Caki2 (cell line): ENCODE measurements at places on chromosomes 6 and 20. TPM values are rescaled to one million over a fixed set of nuclear protein-coding genes. Genes with fewer than 3 reads are reported as not detected.

- no peak for DNase-seq
Measured at GRCh38 chr20:35648836-35649235, 15.9 kb downstream of the CPNE1 start.

DNA sequence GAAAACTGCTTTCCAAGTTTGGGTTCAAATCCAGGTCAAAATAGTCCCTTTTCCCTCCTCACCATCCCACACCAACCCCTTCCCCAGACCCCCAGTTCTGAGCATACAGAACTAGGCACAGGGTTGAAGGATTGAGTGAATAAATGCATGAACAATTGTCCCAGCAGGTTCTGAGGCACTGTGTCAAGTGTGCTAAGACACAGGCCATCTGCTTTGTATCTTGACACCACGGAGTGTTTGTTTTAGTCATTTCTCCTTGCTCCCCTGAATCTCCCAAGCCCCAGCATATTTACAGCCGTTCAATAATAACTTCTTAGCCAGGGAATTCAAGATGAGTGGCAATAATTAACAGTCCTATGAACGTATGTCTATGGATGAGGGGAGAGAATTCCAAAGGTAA lies 102.8 kb upstream of the JARID2 start:
- DNase-seq = no peak

DNA sequence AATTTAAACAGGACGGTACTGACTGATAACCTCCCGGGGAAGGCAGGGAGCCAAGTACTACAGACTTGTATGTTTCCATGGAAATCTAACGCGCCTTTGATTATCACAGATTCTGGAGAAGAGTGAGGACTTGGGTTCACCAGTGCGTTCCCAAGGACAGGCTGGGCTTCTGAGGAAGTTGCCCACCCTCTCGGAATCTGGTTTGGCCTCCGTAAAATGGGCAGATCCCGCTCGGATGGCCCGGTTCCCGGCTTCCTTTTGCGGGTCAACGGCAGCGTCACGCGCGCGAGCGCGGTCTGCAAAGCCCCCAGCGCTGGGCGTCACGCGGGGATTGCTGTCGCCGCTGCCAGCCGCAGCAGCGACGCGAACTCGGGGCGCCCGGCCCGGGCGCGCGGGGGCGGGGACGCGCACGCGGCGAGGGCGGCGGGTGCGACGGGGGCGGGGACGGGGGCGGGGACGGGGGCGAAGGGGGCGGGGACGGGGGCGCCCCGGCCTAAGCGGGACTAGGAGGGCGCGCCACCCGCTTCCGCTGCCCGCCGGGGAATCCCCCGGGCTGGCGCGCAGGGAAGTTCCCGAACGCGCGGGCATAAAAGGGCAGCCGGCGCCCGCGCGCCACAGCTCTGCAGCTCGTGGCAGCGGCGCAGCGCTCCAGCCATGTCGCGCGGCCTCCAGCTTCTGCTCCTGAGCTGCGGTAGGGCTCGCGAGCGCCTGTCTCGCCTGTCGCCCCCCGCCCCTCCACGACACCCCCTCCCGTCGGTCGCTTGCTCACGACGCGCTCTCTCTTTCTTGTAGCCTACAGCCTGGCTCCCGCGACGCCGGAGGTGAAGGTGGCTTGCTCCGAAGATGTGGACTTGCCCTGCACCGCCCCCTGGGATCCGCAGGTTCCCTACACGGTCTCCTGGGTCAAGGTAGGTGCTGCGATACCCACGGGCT lies at the start of gene CD83:
TSS of gene CD83 (plus strand) at position 615 of the 933 bp plus-strand sequence. CDS start at position 655, 40 bp downstream.
- DNase-seq = peak; percentile 67

GRCh38 chr20:5508044-5508443 lies 191.3 kb upstream of the PROKR2 start:
- DNase-seq = no peak

DNA sequence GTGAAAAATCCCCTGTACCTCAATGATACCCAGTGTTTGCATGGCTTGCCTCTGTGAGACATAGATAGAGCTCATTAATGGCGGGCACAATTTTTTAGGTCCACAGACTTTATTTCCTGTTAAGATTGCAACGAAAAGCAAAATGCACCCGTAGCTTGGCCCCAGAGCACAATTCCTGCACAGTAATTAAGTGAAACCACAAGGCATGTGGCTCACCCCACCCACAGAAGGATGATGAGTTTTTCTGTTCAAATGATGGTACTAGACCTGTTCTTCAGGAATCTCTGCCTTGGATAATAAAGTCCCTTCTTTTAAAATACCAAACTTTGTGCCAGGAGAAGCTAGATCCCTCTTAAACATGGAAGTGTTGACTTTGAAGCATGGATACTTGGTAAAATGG lies 738.1 kb downstream of the QKI start:
- DNase-seq = no peak

DNA sequence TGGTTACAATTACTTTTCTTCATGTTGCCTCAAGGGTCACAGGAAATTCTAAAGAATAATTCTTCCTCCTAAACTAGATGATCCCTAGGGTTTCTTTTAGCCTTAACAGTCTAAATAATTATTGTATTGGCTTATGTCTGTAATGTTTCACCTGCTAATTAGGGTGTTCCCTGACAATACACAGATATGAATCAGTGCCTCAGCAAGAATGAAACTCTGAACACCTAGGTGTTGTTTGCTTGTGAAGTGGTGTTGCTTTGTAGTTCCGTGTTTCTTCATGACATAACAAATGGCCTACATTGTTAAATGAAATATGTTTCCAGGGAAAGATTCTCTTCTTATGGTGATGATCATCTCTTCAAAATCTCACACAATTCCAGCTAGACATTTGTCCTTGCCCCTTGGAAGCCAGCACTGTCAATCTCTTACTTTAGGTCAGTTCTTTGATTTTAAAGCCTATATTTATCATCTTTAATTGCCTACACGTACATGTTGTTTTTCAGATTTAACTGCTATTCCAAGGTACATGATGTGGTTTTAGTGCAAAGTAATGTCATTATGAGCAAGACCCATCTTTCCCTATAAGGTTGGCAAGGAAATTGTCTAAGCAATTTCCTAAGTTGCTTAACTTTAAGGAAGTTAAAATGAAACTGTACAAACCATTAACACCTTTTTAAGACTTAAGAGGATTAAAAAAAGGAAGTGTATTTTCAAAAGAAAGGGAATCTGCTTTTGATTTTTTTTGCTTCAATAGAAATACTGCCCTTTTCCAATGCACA lies 111.9 kb downstream of the TBC1D7 start:
- DNase-seq = no peak

DNA sequence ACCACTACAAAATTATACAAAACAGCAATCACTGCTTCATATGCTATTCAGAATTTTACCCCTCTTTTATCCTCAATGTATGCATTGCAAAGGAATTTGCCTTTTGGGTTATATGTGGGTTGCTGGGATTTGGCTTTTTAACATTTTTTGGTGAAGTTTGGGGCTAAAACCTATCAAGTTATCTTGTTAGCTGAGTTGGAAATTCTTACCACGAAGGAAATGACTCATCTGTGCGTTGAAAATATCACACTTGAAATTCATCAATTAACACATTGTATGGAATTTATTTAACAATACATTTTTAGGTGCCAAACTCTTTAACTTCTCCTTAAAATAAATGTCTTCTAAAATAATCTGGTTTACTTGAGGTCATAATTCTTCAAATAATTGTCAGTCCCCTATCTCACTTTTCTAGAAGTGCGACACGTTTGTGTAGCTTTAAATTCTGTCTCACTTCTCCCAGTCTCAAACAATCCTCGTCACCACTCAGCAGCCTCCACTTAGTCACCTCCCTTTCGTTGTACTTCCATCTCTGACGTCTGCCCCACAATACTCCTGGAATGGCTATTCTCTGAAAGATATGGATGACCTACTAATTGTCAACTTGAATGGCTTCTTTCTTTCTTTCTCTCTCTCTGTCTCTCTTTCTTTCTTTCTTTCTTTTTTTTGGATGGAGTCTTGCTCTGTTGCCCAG lies 88.5 kb downstream of the PHACTR1 start:
- DNase-seq = no peak

DNA sequence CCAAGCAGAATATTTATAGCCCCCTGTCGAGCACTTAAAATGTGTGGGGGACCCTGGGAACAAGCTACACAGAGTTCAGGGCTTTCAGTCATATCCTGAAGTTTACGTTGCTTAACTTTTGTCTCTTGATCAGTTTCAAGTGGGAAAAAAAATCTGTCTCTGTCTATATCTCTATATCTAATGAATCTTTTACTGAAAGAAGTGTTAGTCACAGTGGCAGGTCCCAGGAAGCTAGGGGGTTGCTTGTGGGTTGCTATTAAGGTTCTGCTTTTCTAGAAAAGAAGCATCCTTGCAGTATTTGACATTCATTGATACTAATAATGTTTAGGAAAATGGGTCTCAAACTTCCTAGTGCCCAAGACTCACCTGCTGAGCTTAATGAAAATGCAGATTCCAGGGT lies 76.7 kb upstream of the CLDN20 start:
- DNase-seq = no peak

DNA sequence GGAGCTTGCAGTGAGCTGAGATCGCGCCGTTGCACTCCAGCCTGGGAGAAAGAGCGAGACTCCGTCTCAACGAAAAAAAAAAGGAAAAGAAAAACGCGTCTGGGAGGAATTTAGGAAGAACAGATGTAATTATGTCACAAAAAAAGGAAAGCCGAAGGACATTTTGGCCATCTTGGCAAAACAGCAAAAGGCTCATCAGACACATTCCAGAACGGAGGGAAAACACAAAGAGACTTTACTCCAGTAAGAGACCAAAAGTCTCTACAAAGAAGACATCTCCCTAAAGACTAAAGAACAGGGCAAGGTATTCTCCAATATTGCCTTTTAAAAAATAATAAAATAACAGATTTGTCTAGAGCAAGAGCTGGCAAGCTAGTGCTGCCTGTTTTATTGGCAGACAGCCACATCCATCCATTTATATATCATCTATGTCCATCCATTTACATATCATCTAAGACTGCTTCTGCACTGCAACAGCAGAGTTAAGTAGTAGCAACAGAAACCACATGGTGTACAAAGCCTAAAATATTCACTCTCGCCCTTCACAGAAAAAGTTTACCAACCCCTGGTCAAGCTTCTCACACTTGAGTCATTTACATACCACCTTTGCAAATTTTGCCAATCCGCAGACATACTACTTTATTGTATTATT lies 133.9 kb downstream of the ZMYND8 start:
- no peak for DNase-seq

DNA sequence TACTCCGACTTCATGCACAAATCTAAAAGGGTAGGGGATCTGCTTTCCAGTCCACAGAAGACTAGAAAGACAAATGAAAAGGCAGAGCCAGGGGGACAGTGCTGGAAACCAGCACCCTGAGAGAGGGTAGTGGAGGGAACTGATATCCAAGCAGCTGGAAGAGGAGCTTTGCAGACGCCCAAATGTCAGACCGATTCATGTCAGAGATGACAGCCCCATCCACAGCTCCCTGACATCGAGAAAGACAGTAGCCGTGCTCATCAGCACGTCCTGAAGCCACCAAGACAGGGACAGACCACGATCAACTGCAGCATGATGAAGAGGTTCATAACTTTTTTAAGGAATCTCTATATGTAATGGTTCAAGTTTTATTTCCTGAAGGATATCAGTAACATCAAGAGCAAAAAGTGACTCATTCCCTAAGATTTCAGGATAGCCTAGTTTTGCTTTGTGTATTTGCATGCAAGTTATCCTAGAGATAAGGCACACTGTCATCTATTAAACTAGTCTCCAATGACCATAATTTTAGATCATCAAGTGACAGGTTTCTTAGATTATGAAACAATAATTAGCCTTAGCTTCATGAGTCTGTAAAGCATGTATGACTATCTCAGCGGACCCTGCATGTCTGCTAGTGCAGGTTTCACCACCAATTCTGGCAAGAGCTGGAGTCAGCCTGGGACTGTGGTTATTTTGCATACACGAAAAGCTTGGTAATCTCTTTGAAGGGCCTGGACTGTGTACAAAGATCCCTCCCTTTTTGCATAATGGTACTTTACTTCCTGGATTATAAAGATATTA lies 43.0 kb downstream of the PRDM1 start:
- DNase-seq = peak; percentile 38

DNA sequence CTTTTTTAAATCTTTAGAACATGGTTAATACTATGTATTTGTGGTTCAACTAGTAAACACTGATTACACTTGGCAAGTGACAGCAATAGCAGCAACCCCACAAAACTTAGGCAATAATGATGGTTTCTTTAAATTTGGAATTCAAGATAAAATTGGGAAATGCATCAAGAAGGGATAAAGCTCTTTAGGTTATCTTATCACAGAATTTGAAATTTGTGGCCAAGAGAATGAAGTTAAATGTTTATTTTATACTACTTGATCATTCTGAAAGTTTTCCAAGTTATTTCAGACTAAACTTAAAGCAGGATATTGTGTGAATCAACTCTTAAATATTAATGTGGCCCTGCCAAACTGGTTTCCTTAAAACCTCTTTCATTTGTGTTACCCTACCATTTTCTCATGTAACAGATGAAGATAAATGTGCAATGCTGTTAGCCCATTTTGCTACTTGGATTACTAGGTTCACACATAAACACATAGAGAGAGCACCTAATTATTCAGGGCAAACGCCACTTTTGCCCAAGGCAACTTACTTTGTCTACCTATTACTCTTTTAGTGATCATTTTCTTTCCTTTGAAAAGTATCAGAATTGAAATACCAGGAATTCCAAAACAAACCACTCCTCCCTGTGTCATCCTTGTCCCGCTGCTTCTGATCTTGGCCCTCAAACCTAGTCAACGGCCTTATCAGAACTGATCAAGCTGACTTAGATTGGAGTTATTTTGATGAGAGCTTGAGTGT lies 186.7 kb upstream of the TENT5A start:
- DNase-seq = no peak

GRCh38 chr6:54892831-54893230 lies 46.3 kb downstream of the FAM83B start:
- DNase-seq = peak; percentile 70

GRCh38 chr6:117919275-117919674 lies 12.2 kb downstream of the SLC35F1 start:
- DNase-seq = no peak

GRCh38 chr6:53026526-53026925 lies 31.4 kb upstream of the GSTA4 start:
- no peak for DNase-seq

GRCh38 chr6:130167655-130168054 lies 55.1 kb downstream of the SAMD3 start:
- no peak for DNase-seq

GRCh38 chr6:33243476-33243875 lies 28.2 kb downstream of the VPS52 start:
- no peak for DNase-seq

Gene FOXF2
- total RNA-seq = 6.8 and 14.1 TPM in 2 replicates

Gene TNXB
- total RNA-seq = 0.90 and 1.4 TPM in 2 replicates

Gene TGM2
- 144 and 178 TPM in 2 replicates for total RNA-seq
